ENCODE measurements at places on chromosomes 7 and 10. TPM values are rescaled to one million over a fixed set of nuclear protein-coding genes. Genes with fewer than 3 reads are reported as not detected.
A peak's percentile ranks its signal among the peaks of the same experiment; 100 is the strongest.

- no peak for DNase-seq
Observed at GRCh38 chr10:21141946-21142492, 244.9 kb upstream of the NEBL start.

DNA sequence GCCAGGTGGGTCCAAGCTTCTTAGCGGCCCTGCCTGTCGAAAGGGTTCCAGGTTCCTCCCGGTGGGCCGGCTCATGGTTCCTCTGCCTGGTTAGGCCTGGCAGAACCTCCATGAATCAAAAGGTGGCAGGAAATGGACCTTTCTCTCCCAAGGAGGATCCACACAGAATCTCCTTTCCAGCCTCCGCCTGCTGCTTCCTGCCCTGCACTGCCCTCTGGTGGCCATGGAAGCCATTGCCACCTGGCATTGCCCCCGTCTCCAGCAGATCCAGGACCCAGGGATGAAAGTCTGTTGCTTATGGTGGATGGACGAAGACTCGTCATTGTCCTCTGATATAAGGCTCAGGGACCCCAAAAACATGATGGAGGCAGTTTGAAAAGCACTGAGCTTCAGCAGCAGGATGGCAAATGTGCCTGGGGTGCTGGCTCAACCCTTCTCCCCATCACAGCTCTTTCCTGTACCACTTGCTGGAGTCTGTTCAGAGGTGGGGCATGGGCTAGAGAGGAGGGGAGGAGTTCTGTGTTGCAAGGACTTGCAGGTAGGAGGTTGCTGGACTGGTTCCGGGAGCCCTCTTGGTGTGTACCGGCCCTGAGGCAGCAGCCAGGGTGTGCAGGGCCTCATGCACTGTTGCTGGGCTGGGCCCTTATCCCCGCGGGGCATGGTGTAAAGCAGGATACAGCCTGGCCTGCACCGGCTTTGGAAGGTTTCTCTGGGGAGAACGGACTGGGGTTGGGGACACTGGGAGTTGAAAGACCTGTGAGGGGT, 11.3 kb upstream of the INMT start:
- DNase-seq = peak; percentile 79

- DNase-seq = no peak
Observed at GRCh38 chr10:62694537-62695126, 109.9 kb upstream of the ADO start.

GRCh38 chr7:94264756-94265155, 129.9 kb upstream of the COL1A2 start:
- DNase-seq = no peak

The OR2A1 gene
- not detected for total RNA-seq

The WNT16 gene
- not detected for total RNA-seq
